ENCODE measurements at places on chromosomes 7 and 10.

DNA sequence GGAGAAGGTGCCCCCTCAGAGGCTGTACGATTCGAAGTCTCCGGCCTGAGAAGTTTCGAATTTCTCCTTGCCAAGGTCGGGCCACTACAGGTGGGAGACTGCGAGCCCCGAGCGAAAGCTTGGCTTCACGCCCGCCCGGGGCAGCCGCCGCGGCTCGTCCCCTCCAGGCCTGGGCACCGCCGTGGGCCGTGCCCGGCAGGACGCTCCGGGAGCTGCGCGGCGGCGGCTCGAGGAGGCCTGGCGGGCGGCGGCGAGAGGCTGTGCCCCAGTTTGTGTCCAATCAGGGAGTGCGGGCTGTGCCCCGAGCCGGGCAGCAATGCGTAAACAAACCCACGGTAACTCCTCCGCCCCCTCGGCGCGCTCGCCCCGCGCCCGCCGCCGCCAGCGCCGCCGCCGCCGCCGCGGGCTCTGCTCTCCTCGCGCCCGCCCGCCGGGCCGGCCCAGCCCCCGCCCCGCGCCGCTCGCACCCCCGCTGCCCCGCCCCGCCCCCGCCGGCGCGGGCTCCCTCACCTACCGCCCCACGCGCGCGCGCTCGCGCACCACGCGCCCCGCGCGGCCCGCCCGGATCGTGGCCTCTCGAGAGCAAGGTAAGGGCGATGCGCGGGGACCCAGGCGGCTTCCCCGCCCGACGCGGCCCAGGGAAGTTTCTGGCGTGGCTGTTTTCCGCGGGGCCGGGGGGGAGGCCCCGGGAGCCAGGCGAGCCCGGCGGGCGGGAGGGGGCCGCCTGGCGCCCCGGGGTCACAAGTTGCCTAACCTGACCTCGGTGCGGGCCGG, 57.8 kb upstream of the PCGF5 start:
- no peak for DNase-seq

- no peak for DNase-seq
Observed at GRCh38 chr10:3740157-3740871, 44.7 kb downstream of the KLF6 start.

DNA sequence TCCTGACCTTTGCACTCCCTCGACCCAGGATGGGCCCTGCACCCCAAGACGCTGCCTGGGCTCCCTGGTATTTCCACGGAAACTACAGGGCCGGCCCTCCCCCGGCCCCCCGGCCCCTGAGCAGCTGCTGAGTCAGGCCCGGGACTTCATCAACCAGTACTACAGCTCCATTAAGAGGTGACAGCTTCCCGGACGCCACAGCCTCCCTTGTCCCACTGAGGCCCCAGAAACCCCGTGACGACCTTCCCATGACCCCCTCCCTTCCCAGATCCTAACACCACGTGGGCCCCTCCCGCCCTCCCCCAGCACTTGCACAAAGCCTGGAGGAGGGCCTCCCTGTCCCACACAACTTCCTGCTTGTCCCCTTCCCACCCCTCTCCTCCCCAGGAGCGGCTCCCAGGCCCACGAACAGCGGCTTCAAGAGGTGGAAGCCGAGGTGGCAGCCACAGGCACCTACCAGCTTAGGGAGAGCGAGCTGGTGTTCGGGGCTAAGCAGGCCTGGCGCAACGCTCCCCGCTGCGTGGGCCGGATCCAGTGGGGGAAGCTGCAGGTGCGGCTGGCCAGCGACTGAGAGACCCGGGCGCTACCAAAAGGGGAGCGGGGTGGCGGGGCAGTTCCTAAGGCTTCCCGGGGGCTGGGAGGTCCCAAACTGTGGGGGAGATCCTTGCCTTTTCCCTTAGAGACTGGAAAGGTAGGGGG, 5.7 kb downstream of the NOS3 start:
- no peak for DNase-seq

DNA sequence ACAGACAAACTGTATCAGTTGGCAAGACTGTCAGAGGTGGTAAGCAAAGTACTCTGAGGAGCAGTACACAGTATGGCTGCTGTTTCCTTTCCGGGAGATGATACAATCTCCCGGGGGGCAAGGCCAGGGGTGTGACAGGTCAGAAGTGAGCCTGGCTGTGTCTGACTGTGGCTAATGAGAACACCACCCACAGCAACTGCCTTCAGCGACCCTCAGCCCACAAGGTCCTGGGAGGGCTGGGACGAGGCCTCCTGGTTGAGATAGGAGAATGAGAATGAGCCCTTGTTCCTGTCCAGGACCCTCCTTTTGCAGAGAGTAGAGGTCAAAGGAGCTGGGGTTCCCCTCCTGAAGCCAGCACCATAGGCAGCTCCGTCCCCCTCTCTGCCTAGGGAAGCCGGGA, 421.7 kb downstream of the TCERG1L start:
- DNase-seq: no peak

- no peak for DNase-seq
Observed at GRCh38 chr10:122054048-122055025, 65.4 kb downstream of the TACC2 start.
